ENCODE measurements at places on chromosomes 6 and 20. TPM values are rescaled to one million over a fixed set of nuclear protein-coding genes. Genes with fewer than 3 reads are reported as not detected.

DNA sequence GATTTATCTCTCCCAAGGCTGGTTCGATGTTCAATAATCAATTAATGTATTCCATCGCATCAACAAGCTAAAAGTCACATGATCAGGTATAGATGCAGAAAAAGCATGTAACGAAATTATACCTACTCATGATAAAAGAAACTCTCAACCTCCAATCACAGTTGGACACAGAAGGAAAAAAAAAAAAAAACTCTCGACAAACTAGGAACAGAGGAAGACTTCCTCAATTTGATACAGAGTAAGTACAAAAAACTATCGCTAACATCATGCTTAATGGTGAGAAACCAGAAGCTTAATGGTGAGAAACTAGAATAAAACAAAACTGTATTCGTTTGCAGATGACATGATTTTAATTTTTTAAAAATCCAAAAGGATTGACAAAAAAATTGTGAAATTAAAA is 62.0 kb upstream of the SMIM29 start:
- no peak for DNase-seq

GRCh38 chr20:48949304-48950170 is 28.0 kb downstream of the ARFGEF2 start:
- no peak for DNase-seq

PDCD2 gene
- total RNA-seq, result 40.1 TPM

GRCh38 chr6:5123296-5124143 is 38.4 kb downstream of the PPP1R3G start:
- DNase-seq, result no peak

SPATS1 gene
- total RNA-seq, result not detected

REM1 gene
- not detected for total RNA-seq
